Left ventricle myocardium superior (tissue), 1 donor: ENCODE measurements at places on chromosomes 6 and 20. TPM values are rescaled to one million over a fixed set of nuclear protein-coding genes. Genes with fewer than 3 reads are reported as not detected.

- no peak for DNase-seq
Observed at GRCh38 chr20:12916699-12917098, 92.1 kb upstream of the SPTLC3 start.

MEI4 gene
- total RNA-seq: 0.32 TPM

GRCh38 chr6:8017705-8018104 is 46.5 kb downstream of the BLOC1S5 start:
- no peak for DNase-seq

GRCh38 chr6:5871296-5871695 is 135.4 kb downstream of the NRN1 start:
- no peak for DNase-seq

C20orf141 gene
- not detected for total RNA-seq

- DNase-seq: peak; percentile 19
Observed at GRCh38 chr20:63031251-63032014, 24.7 kb upstream of the BHLHE23 start.

DNA sequence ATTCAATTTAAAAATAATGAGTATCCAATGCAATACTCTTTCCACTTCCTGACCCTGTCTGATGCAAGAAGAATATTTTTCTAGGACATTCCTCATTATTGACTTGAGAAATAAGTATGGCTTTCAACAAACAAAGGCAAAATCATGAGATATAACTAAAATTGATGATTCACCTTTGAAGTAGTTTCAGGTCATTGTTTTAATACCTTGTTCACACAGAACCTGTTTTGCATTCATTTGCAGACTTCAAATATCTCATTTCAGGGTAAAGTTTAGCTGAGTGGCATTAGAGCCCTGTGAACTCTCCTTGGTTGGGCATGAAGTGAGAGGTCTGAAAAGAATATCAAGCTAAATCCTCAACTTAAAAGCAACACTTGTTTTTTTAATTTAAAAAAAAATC is 309.2 kb downstream of the NRN1 start:
- no peak for DNase-seq

- no peak for DNase-seq
Observed at GRCh38 chr6:52640170-52640569, 30.7 kb upstream of the TMEM14A start.
